ENCODE measurements at places on chromosomes 12 and 14.

GRCh38 chr12:106033161-106033675, 105.5 kb downstream of the NUAK1 start:
- no peak for DNase-seq

GRCh38 chr12:40672741-40673271, 19.4 kb upstream of the CNTN1 start:
- no peak for DNase-seq

GRCh38 chr12:26530461-26530860, 302.5 kb downstream of the ITPR2 start:
- DNase-seq: no peak

- DNase-seq: no peak
Measured at GRCh38 chr12:54051874-54052437, 1.7 kb upstream of the HOXC4 start.

GRCh38 chr12:19190292-19191031, 60.9 kb downstream of the PLEKHA5 start:
- no peak for DNase-seq

DNA sequence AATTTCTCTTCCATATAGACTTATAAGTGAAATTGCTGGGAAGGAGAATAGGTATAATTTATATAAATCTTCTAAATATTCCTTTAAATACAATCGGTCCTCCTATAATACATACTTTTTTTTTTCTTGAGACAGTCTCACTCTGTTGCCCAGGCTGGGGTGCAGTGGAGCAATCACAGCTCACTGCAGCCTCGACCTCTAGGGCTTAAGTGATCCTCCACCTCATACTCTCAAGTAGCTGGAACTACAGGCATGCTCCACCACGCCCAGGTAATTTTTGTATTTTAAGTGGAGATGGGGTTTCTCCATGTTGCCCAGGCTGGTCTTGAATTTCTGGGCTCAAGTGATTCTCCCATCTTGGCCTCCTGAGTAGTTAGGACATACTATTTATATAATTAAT, 29.7 kb upstream of the NPFF start:
- no peak for DNase-seq
